ENCODE measurements at places on chromosomes 4 and X.

GRCh38 chr4:87243426-87244053, 23.1 kb upstream of the KLHL8 start:
- no peak for DNase-seq

- DNase-seq, result no peak
Measured at GRCh38 chr4:101952985-101953384, 162.5 kb downstream of the BANK1 start.

GRCh38 chr4:13349096-13349495, 135.0 kb downstream of the RAB28 start:
- no peak for DNase-seq

DNA sequence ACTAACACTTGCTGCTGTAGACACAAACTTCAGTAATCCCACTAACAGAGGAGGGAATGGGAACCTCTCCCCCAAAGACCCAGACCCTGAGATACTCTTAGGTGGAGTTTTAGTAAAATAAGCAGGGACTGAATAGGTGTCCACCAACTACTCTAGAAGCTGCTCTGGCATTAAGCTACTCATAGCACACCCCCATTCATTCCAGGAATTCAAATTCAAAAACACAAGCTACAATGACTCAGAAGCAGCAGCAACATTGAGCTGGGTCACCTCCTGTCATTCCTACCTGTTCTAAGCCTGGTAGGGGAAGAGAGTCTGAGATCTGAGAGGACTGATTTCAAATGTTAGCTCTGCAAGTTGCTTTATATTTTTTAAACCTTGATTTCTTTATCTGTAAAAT, 135.4 kb upstream of the FRMPD4 start:
- DNase-seq, result no peak

DNA sequence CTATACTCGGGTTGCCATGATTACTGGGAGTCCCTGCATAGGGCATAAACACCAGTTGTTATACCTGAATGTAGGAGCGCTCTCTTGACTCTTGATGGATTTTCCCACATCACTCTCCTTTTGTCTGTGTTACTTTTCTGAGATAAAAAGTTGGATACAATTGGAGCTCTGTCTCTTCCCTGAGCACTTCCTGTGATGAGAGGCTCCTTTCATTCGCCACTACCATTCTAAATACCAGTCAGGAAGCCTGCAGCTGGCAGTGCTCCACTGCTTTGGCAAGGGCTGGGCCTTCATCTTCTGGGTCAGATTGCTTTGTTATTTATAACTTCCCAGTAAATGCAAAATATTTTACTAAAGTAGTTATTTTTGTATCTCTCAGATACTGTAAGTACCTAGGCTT, 13.9 kb downstream of the TCEANC start:
- no peak for DNase-seq

- no peak for DNase-seq
Measured at GRCh38 chrX:80266979-80267378, 153.3 kb upstream of the TENT5D start.

- DNase-seq, result no peak
Measured at GRCh38 chr4:22463179-22463578, 52.7 kb downstream of the ADGRA3 start.

GRCh38 chrX:132791714-132792113, 166.7 kb downstream of the HS6ST2 start:
- DNase-seq, result no peak

DNA sequence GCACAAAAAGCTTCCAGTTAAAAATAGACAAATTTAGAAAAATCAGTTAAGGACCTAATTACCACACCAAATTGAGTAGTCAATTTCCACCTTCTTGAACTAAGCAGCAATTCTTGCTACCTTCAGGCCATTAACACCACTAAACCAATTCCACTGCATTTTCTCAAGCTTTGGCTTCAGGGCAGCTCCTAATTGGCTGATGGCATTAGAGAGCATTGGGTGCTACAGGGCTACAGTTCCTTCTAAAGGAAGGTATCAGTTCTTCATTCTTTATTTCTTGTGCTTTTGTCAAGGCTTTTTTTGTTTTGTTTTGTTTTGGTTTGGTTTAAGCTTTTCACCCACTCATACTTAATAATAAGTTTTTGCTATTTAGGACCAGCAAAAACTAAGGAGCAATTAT, 90.2 kb upstream of the FAM241A start:
- no peak for DNase-seq

DNA sequence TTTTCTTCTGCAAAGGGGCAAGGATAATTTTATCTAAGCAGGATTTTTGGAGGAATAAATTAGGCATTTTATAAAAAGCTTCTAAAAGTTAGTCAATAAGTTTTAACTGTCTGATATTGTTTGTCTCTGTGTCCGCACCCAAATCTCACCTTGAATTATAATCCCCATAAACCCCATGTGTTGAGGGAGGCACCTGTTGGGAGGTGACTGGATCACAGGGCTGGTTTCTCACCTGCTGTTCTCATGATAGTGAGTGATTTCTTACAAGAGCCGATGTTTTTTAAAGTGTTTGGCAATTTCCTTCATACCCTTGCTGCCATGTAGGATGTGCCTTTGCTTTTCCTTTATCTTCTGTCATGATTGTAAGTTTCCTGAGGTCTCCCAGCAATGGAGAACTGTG, 481.4 kb downstream of the GBA3 start:
- DNase-seq, result no peak

GRCh38 chr4:157013656-157014055, 42.1 kb upstream of the PDGFC start:
- DNase-seq, result no peak

GRCh38 chr4:172412851-172413580, 599.8 kb downstream of the GALNTL6 start:
- DNase-seq, result no peak

DNA sequence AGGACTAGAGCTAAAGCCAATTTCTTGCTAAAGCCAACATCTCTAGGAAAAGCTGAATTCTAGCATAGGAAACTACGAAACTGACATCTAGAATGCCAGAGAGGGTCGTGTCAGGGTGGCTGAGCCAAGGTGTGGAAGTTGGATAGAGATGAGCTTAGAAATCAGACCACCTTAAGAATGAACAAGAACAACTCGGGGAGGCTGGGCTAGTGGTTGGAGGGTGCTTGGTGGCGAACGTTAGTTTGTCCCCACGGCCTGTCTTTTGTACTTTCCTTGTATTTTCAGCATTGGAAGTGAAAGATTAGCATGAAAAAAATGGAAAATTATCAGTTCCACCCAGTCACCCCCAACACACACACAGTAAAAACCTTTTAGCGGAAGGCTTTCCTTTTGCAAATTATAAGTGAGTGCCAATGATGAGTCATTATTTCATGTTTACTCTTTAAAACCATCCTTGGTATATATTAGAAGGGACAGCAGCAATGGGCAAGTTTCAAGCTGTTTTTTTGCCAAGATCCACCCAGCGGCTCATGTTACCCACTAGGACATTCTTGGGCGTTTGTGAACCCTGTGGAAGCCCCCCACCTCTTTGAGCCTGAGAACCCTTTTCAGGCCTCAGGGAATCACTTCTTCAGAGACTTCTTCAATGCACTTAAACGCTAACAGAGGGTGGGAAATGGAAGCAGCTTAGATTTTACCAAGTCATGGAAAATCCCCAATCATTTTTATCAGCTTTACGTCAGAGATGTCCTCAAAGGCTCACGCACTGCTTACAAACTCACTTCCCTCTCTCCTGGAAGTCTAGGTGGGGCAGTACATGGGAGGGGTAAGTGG, 4.9 kb upstream of the PPEF1 start:
- DNase-seq, result no peak

GRCh38 chrX:48523682-48524081, 2.1 kb downstream of the EBP start:
- no peak for DNase-seq

- no peak for DNase-seq
Measured at GRCh38 chrX:109398061-109398460, 83.8 kb downstream of the GUCY2F start.

GRCh38 chr4:30619679-30620078, 100.5 kb upstream of the PCDH7 start:
- DNase-seq, result no peak

DNA sequence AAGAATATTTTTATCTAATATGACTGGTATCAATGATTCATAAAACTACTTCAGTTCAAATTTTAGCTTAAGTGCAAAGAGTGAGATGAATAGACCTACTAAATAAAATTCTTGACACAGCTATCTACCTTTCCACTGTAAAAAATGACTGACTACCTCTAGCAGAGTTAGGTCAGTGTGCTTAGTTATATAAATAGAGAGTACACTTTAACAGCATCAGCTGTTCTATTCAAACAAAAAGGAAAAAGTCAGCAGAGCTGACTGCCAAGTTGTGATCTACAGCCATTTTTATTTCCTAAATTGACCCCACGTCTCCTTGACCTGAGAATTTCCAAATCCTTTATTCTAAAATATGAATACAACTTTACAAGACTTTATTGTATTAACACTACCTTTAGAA, 262.4 kb downstream of the CAMK2D start:
- no peak for DNase-seq

DNA sequence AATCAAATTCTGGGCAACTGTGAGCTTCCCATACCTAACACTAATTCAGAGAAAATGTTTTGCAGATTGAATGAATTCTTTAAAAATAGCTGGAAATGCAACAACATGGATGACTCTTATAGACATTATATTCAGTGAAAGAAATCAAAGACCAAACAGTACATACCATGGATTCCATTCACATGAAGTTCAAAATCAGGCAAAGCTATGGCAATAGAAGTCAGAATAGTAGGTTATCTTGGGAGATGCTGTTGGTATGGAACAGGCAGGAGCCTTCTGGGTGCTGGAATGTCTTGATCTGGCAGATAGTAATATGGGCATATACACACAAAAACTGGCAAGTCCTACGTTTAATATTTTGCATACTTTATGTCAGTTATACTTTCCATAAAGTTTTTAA, 25.5 kb upstream of the CBLL2 start:
- no peak for DNase-seq

- DNase-seq, result no peak
Measured at GRCh38 chr4:181475781-181476507, 767.3 kb upstream of the TENM3 start.

GRCh38 chrX:641671-642435, 11.3 kb downstream of the SHOX start:
- DNase-seq, result no peak

- DNase-seq, result no peak
Measured at GRCh38 chr4:38466401-38466800, 197.6 kb upstream of the KLF3 start.

DNA sequence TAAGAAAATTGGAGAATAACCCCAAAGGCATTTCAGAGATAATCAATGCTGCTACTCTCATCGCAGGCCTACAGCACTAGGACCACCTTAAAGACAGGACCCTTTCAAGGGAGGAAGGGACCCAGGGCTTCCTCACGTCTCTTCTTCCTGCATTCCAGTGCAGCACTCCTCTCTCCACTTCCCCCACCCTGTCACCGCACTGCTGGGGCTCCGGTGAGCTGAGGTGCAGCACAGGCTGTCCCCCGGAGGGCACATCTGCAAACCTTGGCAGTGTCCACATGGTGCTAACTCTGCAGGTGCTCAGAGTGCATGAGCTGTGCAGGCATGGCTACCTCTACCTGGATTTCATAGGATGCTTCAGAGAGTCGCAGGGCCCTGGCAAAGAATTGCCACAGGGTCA, 305.6 kb downstream of the DCHS2 start:
- DNase-seq, result no peak

DNA sequence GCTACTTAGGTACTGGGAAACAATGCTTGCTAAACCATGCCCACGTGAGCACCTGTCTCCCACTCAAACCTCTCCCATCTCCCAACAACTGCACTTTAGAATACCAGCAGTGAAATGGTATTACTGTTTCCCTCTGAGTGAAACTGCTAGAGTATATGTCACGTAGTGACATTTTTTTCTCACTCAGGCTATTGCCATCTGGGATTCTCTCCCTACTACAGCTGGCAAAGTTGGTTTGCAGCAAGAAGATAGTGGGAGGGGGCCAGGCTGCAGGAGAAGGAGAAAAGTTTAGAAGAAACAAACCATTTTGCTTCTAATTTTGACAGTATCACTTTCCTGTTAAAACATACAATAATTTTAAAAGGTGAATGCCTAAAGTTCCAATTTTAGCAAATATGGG, 358.3 kb downstream of the MAPK10 start:
- no peak for DNase-seq

DNA sequence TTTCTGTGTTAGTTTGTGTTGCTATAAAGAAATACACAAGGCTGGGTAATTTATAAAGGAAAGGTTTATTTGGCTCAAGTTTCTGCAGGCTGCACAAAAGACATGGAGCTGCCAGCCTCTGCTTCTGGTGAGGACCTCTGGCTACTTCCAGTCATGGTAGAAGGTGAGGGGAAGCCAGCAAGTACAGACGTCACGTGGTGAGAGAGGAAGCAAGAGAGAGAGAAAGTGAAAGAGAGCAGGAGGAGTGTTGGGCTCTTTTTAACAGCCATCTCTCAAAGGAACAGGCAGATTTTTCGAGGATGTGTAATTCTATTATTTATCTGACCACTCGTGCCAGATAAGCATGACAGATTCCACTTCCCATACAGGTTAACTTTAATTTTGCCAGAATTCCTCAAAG, 1199.1 kb downstream of the ADGRL3 start:
- DNase-seq, result no peak

- DNase-seq, result no peak
Measured at GRCh38 chr4:64230709-64231310, 178.4 kb downstream of the TECRL start.

DNA sequence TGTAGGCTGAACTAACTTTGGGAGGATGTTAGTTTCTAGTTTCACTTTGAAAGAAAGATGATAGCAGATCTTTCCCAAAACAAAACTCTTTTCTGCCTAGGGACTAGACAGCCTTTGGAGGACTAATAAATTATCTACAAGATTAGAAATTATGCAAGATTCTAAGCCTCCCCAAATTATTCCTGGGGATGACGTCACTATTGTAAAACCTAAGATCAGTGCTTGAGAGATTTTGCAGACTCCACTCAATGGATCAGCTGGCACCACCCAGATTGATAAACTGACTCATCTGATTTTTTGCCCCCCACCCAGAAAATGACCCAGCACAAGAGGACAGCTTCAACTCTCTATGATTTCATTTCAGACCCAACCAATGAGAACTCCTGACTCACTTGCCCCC, 1057.9 kb upstream of the DIAPH2 start:
- no peak for DNase-seq

GRCh38 chr4:6338175-6338950, 68.7 kb downstream of the WFS1 start:
- no peak for DNase-seq

DNA sequence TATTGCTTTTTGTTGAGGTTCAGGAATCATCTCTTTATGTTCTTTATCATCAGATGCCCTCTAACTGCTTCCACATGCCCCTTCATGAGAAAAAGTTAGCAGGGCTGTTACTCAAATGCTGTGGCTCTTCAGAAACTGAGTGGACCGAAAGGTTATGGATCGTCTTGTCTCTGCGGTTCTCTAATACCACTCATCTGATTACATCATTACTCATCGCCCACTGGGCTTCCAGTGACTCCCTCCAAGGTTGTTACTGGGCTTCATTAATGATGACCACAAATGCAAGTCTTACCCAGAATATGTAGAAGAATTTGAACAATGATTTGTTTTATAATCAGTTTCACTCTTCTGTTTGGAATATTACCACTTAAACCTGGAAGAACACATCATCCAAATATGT, 67.7 kb downstream of the RWDD4 start:
- no peak for DNase-seq

GRCh38 chr4:108398316-108398715, 222.1 kb upstream of the RPL34 start:
- no peak for DNase-seq
